ENCODE measurements at places on chromosomes 6 and 20. TPM values are rescaled to one million over a fixed set of nuclear protein-coding genes. Genes with fewer than 3 reads are reported as not detected.

RAB44 gene
- total RNA-seq: not detected

C6orf15 gene
- total RNA-seq: 2.4 TPM

PPP1R16B gene
- 0.14 TPM for total RNA-seq

TP53TG5 gene
- total RNA-seq: not detected
